ENCODE measurements at places on chromosomes 13 and 19.

DNA sequence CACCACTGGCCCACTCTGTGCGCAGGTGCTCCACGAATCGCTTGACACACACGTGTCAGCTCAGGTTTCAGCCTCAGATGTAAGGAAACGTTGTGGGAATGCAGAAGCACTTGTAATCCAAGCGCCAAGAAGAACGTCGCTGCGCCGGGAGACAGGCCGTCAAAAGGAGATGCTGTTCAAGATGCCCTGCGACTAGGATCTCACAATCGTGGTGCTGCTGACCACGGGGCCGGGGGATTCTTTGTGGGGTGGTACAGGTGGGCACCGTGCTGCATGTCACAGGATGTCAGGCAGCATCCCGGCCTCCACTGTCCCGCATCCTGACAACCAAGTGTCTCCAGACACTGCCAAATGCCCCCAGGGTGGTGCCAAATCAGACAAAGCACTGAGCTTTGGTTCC is 16.9 kb upstream of the SIGLEC11 start:
- DNase-seq = no peak

DNA sequence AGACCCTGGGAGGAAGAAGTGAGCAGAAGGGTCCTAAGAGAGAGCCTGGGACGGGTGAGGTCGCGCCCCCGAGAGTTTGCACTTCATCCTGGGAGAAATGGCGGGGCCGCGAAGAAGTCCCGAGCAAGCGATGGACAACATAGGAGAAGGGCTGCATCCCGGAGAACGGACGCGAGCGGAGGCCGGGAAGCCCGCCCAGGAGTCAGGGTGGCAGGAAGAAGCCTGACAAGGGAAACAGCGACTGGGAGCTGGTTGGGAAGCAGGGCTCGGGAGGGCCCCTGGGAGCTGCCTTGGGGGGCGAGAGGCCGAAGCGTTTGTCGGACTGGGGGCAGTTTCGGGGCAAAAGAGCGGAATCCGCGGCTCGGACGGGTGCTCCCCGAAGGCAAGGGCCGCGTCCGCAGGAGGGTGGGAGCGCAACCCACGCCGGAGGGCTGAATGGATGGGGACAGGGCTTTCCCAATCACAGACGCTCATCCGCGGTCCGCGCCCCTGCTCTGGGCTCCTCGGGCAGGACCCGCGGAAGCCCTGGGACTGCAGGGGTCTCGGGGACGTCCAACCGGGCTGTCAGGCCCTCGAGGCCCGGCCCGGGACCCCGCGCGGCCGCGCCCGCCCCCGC is 469 bp downstream of the ABHD17A start:
- DNase-seq = no peak

- peak; percentile 58 for DNase-seq
These were observed at the start of gene DACH1 for GRCh38 chr13:71867131-71867814. TSS of gene DACH1 (minus strand) at chr13:71867204.

- peak; percentile 97 for DNase-seq
These were observed 10.7 kb downstream of the MARCHF2 start for GRCh38 chr19:8423817-8424223.

DNA sequence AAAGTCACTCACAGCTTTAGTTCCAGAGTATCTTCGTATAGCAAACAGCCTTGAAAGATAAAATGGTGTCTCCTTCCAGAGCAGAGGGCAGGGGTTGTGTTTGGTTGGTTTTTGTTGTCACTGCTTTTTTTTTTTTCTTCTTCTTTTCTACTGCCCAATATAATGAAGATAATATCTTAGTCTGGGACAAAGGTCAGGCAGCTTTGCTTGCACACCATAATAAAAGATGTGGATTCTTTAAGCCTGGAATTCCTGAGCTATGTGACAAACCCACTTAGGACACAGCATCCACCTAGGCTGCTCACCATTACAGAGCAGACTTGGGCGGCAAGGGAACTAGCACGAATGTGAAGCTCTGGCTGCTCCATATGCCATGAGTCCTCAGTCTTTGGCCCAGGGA is 165.6 kb upstream of the MIR17HG start:
- DNase-seq = no peak

DNA sequence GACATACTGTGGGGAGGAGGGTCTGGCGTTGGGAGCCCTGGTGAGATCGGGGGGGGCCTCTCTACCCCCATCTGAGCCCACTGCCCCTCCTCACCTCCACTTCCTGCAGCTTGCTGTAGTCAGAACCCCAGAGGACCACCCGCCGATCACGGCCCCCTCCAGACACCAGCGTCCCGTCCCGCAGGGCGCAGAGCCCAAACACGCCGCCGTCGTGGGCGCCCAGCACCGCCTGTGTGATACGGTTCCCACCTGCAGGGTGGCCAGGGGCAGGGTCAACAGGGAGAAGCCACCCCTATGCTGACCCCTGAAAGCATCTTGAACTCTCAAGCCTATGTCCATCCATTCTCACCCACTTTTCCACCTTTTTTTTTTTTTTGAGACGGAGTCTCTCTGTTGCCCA is 17.8 kb downstream of the EML2 start:
- DNase-seq = no peak

DNA sequence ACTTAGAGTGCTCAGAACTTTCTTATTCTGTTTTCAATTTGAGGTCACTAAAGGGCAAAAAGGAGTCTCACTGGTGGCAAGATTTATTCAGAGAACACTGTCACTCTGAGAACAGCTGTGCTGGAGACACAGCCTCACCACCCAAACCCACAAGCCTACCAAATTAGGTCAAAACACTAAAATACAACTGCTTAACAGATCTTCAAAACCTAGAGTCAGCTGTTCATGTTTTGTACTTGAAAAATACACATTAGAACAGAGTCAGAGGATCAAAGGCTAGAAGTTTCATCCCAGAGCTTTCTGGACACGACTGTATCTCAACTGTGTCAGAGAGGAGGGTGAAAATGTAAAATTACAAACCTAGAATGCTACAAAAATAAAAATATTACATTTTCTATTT is 89.3 kb downstream of the MIPEP start:
- peak; percentile 21 for DNase-seq

GRCh38 chr13:30776661-30777060 is 41.3 kb downstream of the ALOX5AP start:
- no peak for DNase-seq

- no peak for DNase-seq
These were observed 19.5 kb upstream of the MAB21L1 start for GRCh38 chr13:35496006-35496405.

DNA sequence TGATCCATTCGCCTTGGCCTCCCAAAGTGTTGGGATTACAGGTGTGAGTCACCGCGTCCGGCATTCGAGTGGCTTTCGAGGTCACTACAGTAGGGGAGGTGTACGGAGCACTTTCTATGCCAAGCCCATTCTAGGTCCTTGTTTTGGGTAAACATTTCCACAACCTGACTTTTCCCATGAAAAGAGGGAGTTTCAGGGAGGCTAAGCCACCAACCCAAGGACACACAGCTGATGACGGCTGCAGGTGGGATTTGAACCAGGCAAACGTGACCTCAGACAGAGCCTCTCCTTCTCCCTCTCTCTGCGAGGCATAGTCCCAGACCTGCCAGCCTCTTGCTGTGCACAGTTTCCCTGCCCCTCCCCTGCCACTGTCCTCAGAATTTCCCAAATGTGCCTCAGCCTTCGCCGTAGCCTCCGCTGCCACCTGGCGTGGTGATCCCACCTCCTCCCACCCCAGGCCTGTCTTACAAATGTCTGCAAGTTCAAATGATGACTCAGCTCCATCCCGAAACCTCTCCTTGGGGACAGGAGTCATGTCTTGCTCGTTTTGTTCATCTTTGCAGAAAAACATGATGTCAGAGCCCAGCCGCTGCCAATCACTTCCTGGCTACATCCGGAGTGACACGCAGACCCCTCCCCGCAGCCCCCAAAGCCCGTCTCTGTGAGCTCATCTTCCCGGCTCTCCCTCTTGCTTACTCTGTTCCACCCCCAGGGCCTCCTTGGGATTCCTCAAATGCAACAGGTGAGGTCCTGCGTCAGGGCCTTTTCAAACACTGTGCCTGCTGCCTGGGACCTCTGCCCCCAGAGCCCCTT is 6.6 kb upstream of the GADD45B start:
- DNase-seq = peak; percentile 82

GRCh38 chr19:29106346-29106885 is 106.5 kb downstream of the UQCRFS1 start:
- no peak for DNase-seq

DNA sequence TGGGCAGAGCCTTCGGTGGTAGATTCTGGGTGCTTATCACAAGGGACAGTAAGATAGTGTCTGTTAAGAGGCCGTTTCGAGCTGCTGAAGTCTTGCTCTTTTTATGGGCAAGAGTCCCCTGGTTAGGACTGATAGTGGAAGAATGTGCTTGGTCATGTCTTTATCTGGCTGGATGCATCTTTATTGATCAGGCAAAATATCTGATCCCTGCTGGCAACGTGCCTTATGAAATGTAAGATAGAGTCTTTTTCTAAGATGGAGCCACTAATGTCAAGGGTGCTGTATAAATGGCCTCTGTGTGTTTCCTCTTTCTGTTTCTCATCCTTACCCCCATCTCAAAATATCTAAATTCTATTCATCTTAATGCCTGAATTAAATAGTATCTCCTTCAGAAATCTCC is 53.3 kb downstream of the MYO16 start:
- DNase-seq = no peak

DNA sequence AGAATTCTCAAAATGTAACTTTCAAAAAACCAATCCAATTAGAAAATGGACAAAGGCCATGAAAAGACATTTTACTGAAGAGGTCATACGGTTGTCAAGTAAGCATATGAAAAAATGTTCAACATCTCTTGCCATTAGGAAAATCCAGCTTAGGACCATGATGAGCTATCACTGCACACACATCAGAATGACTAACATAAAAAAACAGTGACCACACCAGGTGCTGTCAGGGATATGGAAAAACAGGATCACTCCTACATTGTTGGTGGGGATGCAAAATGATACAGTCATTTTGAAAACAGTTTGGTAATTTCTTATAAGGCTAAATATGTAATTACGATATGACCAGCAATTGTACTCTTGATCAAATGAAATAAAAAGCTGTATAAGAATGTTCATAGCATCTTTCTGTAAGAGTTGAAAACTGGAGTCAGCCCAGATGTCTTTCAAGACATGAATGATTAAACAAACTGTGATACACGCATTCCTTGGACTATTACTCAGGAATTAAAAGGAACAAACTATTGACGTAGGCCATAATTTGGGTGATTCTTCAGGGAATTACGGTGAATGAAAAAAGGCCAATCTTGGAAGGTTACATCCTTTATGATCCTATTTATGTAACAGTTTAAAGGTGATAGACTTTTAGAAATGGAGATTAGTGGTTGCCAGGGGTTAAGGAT is 26.9 kb upstream of the RCBTB2 start:
- DNase-seq = peak; percentile 58

- DNase-seq = no peak
These were observed 485 bp downstream of the CRYL1 start for GRCh38 chr13:20525144-20525600.

- DNase-seq = no peak
These were observed 142.3 kb downstream of the STOML3 start for GRCh38 chr13:38848360-38848759.

GRCh38 chr13:44132710-44133109 is 240.9 kb upstream of the SERP2 start:
- DNase-seq = peak; percentile 56

GRCh38 chr13:85520445-85520844 is 278.8 kb downstream of the SLITRK6 start:
- no peak for DNase-seq

DNA sequence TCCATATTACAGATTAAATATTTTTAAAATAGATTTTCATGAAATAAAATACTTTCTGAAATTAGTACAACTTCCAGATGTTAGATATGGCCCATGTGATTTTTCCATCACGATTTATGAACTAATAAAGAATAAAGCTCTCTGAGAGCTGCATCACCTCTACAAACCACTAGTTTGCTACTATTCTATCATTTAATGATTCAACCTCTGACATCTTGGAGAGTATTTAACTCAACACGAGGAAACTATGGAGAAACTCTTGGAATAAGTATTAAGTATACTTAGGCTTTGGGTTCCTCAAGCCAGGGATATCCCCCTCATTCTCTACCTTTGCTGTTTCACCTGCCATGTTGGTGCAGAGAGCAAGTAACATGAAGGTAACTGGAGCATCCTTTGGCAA is 55.7 kb downstream of the DACH1 start:
- DNase-seq = no peak

- no peak for DNase-seq
These were observed 6.7 kb downstream of the ZBTB32 start for GRCh38 chr19:35710784-35711723.

- DNase-seq = no peak
These were observed 31.3 kb upstream of the ZMYM2 start for GRCh38 chr13:19927117-19927748.

DNA sequence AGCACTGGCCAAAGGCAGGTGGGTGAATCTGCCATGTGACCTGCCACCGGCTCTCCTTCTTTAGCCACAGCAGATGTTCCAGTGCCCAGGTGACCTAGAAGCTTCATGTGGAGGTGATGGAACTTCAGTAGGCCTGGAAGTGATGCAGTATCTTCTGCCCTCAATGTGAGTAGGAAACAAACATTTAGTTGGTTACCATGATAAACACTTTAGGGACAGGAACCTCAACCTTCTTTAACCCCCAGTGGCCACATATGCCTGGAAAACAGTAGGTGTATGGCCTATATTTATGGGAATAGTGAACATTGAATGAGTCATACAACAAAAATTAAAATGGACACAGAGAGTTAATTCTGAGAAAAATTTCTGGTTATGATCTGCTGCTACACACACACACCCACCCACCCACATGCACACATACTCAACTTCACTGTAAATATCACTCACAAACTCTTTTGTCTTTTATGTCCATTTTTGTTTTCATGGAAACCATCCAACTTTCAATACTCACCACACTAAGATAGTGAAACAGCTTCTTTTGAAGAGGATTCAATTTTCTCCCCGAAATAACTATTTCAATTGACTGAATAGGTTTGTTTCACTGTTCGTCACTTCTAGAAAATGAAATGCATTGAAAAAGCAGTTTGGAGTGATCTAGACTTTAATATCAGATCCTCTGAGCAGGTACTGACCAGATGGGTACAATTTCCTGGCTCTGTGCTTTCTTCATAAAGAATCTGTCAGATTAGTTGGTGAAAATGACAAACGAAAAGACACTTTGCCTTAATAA is 97.3 kb downstream of the STARD13 start:
- DNase-seq = no peak

- no peak for DNase-seq
These were observed 50.3 kb upstream of the GPI start for GRCh38 chr19:34314437-34315313.

DNA sequence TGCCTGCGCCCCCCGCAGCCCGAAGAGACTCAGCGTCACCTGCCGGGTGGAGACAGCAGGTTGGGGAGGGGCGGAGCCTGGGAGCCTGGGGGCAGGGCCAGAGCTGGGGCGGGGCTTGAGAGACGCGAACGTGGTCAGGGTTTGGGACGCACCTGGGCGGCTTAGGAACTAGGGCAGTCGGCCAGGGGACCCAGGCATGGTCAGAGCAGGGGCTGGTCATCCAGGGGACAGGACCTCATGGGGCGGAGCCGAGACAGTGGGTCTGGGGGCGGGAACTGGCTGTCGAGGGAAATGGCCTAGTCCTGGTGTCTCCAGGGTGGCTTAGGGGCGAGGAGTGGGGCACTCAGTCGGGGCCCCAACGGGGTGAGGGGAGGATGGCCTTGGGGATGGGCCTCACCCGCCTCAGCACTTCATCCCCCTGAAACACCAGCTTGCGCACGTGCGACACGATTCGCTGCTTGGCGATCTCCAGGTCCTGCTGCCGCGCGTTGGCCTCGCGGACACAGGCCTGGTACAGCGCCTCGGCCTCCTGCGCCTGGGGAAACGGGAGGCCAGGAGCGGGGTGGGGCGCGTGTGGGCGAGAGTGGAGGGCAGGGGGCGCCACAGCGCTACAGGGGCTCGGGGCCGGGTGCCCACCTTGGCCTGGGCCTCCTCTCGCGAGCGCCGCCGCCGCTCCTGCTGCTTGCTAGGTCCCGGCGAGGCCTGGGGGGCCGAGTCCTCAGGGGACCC is 5.8 kb downstream of the GMIP start:
- DNase-seq = no peak
